Right cardiac atrium (tissue), 5 donors: ENCODE measurements at places on chromosomes 1 and 21. TPM values are rescaled to one million over a fixed set of nuclear protein-coding genes. Genes with fewer than 3 reads are reported as not detected.

The ALX3 gene
- polyA plus RNA-seq: 0.07 TPM

The FCAMR gene
- polyA plus RNA-seq: not detected

The LCE3D gene
- polyA plus RNA-seq: not detected

The AIRE gene
- polyA plus RNA-seq: 0.05 TPM

The ZNF326 gene
- 10.0 TPM for polyA plus RNA-seq

The ZNF670 gene
- 1.3 TPM for polyA plus RNA-seq

The GBP6 gene
- 0.05 TPM for polyA plus RNA-seq

The LRRC53 gene
- not detected for polyA plus RNA-seq

The NTNG1 gene
- 0.05 TPM for polyA plus RNA-seq

The FAM72B gene
- 0.16 TPM for polyA plus RNA-seq

The PHF13 gene
- polyA plus RNA-seq: 4.8 TPM

The FOXO6 gene
- 1.1 TPM for polyA plus RNA-seq

The B3GALT5 gene
- 0.16 TPM for polyA plus RNA-seq

The KCNA10 gene
- polyA plus RNA-seq: not detected

The OR2AK2 gene
- not detected for polyA plus RNA-seq

- DNase-seq: no peak
These were observed 18.1 kb downstream of the B3GALT5 start for GRCh38 chr21:39630827-39631226.

GRCh38 chr1:182303778-182304177, 87.8 kb downstream of the GLUL start:
- no peak for DNase-seq

- DNase-seq: peak; percentile 20
These were observed 184.2 kb downstream of the SLC44A5 start for GRCh38 chr1:75426688-75427087.

GRCh38 chr21:32728848-32729247, 1.0 kb upstream of the SYNJ1 start:
- DNase-seq: no peak

- peak; percentile 91 for DNase-seq
These were observed 804.8 kb downstream of the USP25 start for GRCh38 chr21:16534408-16535101.

DNA sequence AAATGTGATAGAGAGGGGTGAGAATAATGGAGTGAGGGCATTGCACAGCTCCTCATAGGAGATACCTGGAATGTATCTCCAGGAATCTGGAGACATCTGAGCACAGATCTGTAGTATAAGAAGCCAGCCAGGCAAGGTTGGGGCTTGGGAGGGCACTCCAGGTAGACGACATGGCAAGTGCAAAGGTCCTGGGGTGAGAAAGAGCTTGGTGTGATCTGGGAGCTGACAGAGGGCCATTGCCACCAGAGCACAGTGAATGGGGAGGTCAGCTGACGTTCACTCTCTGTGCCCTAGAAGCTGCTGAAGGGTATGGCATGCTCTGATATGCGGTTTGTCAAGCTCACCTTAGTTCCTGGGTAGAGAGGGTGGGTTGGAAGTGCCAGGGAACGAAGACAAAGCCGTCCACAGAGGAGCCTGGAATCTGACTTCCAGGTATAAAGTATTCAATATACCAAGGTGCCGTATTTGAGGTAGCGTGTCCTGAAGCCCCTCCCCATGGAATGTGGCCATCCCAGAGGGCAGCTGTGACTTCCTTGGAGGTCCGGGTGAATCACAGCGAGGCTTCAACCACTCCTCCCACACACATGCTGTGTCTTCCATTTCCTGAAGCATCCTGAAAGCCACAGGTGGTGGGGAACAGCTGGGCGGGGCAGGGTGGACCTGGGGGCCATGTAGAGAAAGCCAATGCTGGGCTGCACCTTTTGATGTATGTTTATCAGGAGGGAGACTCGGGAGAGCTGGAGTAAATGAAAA, 182.7 kb upstream of the KLHDC7A start:
- DNase-seq: no peak

GRCh38 chr1:216456682-216457081, 33.4 kb upstream of the USH2A start:
- no peak for DNase-seq

DNA sequence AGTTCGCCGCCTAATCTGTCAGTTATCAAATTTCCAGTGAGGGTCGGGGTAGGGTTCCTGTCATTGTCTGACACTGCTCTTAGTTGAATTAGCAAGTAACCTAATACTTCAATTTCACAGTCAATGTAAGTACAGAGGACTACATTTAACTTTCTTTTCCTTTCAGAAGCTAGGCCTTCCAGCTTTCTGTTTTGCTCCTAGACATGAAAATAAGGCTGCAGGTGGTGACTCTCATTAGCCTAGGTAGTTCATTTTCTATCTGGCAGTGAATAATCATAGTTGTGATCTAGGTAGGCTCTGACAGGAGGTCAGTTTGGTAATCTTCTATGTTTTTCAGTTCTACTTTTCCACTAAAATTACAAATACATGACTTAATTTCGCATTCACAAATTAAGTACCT, 783.1 kb downstream of the MRPL39 start:
- DNase-seq: no peak

DNA sequence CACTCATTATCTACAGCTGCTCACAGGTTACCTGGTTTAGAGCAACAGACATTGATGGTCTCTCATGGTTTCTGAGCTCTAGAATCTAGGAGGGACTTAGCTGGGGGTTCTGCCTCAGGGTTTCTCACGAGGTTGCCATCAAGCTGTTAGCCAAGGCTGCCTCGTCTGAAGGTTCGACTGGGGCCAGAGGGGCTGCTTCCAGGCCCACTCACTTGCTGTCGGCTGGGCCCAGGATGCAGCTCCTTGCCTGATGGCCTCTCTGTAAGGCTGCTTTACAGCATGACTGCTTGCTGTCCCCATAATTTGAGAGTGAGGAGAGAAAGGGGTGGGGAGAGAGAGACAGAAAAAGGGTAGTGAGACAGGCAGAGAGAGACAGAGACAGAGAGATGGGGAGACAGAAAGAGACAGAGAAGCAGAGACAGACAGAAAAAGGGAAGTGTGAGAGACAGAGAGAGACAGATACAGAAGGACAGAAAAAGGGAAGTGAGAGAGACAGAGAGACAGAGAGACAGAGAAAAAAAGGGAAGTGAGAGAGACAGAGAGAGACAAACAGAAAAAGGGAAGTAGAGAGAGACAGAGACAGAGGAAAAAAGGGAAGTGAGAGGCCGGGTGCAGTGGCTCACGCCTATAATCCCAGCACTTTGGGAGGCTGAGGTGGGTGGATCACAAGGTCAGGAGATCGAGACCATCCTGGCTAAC, 106.8 kb upstream of the C1orf174 start:
- no peak for DNase-seq

GRCh38 chr21:28791595-28792282, 200.9 kb downstream of the LTN1 start:
- no peak for DNase-seq

GRCh38 chr21:28016571-28016970, 976.1 kb downstream of the LTN1 start:
- DNase-seq: no peak

DNA sequence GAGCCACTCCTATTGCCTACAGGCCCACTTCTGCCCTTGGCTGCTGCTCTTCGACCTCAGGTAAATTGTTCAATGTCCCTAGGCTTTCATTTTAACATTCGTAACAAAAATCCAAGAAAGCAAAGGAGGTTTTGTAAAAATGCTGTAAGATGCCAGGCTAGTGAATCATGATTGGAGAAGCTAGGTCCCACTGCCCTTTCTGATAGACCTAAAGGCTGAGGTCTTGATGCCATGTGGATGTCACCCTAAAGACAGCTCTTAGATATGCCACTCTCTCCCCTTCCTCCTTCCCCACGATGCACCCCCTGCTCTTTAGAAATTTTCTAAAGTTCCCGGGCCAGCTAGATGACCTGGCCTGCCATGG, 9.9 kb upstream of the TMEM39B start:
- no peak for DNase-seq

- no peak for DNase-seq
These were observed 40.4 kb downstream of the FRRS1 start for GRCh38 chr1:99725996-99726395.

DNA sequence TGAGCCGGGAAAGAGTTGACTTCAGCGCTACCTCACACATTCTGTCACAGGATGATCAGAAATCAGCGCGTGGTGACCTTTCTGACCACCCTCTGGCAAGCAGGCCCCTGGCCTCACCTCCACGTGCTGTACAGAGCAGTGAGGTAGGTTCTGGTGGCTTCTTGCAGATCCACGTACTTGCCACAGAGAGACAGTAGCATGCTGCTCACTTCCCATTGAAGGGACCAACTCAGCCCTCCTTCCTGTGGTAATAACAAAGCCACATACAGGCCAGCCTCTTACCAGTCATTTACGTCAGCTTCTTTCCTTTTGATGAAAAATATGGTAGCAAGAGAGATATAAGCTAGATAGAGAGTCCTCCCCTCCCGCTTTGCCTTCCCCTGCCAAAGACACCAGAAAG, 200.7 kb downstream of the CHRM3 start:
- no peak for DNase-seq

DNA sequence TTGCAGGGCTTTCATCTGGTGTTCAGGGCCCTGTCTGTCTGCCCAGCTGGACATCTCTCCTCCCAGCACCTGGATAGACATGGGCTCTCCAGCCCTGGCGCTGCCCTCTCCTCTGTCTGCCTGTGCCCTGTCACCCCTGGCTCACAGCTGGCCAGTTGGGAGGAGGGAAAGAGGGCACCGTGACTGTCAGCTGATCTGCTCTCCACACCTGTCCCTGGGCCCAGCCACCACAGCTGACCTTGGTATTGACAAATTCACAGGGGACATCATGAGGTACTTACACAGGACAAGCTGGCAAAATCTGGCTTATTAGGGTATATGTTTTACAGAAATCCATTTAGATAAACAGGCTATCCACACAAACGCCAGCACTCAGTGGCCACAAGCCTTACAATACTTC, 8.3 kb downstream of the TNR start:
- DNase-seq: no peak

- no peak for DNase-seq
These were observed 83.9 kb downstream of the NID1 start for GRCh38 chr1:235980976-235981375.

- DNase-seq: no peak
These were observed 6.2 kb upstream of the ERICH3 start for GRCh38 chr1:74679811-74680210.

DNA sequence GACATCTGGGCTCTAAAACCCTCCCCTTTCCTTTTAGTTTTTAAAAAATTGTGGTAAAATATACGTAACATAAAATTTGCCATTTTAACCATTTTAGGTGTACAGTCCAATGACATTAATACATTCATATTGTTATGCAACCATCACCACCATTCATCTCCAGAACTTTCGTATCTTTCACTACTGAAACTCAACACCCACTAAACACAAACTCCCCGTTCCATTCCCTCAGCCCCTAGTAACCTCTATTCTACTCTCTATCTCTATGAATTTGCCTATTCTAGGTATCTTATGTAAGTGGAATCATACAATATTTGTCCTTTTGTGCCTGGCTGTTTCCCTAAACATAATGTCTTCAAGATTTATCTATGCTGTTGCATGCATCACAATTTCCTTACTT, 19.4 kb upstream of the TTC4 start:
- no peak for DNase-seq

DNA sequence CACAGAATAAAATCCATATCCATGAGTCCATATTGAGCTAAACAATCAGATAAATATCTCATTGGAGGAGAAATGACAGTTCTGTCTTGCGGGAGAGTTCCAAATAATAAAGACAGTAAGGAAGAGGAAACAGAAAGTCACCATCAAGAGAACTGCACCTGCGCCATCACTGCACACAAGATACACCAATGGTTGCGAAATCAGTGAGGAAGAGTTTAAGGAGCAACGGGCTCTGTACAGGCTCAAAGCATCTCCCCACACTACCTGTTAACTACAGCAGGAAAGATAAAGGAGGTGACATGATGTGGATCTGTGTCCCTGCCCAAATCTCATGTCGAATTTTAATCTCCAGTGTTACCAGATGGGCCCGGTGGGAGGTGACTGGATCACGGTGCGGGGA, 7.8 kb downstream of the C2CD2 start:
- no peak for DNase-seq

- peak; percentile 82 for DNase-seq
These were observed 5.8 kb upstream of the FAM167B start for GRCh38 chr1:32241001-32241763.

- no peak for DNase-seq
These were observed 4.7 kb downstream of the TNN start for GRCh38 chr1:175072099-175072951.

- no peak for DNase-seq
These were observed 446 bp upstream of the DEPDC1 start for GRCh38 chr1:68497358-68497698.

- no peak for DNase-seq
These were observed 3.7 kb upstream of the LRP8 start for GRCh38 chr1:53331446-53332185.
